T47D (cell line): ENCODE measurements at places on chromosomes 11 and 22.

DNA sequence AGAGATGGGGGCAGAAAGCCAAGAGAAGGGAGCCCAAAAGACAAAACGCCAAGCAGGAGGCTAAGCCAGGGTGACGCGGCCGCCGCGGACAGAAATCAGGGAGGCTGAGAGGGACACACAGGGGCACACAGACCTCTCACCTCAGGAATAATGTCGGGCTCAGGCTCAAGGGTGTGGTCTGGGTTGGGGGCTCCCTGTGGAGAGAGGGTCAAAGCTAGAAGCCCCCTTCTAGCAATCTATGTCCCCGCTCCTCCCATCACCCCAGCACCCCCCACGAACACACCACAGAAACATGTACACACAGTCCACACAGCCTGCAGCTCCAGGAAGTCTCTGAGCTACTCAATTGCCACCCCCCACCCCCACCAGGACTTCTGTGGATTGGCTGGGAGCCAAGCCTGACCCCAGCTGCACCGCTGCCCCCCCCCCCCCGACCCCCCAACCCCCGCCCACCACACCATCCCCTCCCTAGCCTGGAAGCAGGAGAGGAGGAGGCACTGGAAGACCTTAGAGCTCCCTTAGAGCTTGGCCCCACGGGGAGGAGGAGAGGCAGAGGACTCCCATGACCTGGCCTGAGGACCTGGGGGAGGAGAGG is 6.9 kb downstream of the BCL9L start:
- peak; percentile 61 for DNase-seq

DNA sequence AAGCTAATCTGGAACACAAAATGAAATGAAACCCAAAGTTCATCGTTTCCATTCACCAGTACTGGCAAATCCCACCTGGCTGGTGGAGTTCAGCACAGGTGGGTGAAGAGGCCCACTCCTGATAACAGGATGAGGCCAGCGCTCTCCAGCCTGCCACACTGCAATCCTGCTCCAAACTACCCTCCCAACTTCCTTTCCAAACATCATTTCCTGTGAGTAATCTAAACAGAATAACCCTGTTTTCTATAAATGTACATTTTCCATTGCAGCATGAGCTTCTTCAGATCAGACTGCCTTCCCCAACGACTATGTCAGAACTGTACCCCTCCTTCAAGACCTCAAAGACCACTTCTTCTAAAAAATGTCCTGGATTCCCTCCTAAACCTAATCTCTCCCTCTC is 15.9 kb upstream of the NFRKB start:
- no peak for DNase-seq

- no peak for DNase-seq
Observed at GRCh38 chr22:29762263-29762662, 4.5 kb downstream of the ZMAT5 start.

DNA sequence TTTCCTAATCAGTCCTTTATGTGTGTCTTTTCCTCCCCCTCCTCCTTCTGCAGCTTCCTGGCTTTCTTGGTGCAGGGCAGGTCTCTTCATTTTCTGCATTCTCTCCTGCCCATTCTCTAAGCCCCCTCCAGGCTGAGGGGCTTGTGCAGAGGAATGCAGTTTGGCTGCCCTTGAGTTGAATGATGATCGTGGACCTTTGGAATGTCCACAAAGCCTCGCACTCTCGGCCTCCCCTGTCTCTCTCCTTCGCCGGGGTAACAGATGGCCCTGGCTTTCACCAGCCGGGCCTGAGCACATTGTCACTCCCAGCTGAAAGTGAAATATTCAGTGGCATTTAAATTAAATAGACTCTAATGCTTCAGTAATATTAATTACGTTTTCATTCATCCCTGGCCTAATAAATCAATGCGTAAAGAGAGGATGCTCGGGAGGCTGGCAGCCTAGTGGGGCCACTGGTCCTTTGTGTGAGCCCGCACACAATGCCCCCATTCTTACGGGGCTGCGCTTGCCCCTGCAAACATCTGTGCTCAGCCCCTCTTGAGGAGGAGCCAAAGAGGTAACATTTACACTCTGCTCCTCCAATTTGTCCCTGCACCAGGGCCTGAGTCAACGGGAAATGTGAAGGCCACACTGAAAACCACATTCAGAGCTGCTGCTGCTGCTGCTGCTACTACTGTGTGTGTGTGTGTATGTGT is 64.9 kb upstream of the PAX6 start:
- no peak for DNase-seq

GRCh38 chr11:32162351-32162750 is 71.5 kb downstream of the RCN1 start:
- no peak for DNase-seq

DNA sequence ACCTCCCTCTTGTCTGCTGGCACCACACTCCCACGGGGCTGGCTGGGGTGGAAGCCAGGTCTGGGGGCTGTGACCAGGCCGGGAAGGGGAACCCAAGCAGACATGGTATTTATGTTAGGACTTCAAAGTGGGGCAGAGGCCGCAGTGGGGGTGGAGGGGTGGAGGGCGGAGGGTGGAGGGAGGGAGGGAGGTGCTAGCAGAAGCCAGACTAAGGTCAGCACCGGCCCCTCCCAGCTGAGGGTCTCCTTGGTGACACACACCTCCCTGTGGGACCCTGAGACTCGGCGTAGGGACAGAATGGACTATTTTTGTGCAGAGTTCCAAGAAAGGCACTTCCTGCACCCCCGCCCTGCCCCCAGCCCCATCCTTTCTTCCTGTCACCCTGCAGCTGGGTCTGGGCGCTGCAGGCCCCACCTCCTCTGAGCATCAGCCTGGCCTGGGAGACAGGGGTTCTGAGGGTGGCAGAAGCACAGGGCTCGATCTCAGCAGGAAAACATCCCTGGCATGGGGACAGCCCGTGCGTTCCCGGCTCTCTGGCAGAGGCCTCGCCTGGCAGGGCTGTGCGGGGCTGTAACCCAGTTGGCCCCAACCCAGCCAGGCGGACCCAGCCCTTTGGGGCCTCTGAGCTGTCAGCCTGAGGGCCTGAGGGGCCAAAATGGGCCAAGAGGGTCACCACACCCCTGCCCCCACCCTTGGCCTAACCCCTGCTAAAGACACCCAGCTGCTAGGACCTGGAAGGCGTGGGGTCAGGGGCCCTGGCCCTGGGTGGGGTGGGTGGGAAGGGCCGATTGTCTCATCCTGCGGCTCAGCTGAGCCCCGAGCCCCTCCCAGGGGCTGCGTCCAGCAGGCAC is 9.6 kb upstream of the CD248 start:
- DNase-seq: no peak

- peak; percentile 30 for DNase-seq
Observed at GRCh38 chr11:92735039-92735438, 234.4 kb upstream of the MTNR1B start.
